ENCODE measurements at places on chromosomes 5 and 9.

DNA sequence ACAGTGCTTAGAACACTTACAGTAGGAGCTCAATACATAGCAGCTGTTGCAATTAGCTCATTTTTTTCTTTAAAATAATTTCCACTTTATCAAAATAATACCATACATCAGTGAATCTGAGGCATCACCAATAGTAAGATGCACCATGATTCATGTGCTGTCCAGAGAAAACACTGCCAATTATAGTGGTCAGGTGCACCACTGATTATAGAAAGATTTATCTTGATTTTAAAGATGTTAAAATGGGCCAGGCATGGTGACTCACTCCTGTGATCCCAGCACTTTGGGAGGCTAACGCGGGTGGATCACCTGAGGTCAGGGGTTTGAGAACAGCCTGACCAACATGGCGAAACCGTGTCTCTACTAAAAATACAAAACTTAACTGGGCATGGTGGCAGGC lies 39.4 kb downstream of the NAIF1 start:
- no peak for DNase-seq

GRCh38 chr9:91546574-91546973 lies 122.9 kb upstream of the NFIL3 start:
- DNase-seq = no peak

DNA sequence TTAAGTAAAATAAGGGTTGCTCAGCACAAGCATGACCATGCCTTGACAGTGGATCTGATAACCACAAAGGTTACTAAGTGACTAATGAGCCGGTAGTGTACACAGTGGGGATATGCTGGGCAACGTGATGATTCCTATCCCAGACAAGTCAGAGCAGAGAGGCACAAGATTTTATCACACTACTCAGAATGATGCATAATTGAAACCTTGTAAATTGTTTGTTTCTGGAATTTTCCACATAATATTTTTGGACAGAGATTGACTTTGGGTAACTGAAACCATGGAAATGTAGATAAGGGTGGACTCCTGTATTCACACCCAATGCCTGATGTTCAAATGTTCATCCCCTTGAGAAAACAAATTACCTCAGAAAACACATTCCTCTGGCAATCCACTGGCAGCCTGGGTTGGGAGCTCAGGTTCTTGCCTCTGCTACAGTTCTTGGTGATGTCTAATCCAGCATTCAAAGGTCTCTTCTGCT lies 16.2 kb upstream of the ERAP1 start:
- DNase-seq = no peak

- no peak for DNase-seq
These were observed 25.5 kb downstream of the ACTL7B start for GRCh38 chr9:108830272-108830671.

- DNase-seq = no peak
These were observed 226.5 kb downstream of the TLE1 start for GRCh38 chr9:81462801-81463200.

- DNase-seq = no peak
These were observed 30.7 kb downstream of the LHX2 start for GRCh38 chr9:124042201-124042721.

DNA sequence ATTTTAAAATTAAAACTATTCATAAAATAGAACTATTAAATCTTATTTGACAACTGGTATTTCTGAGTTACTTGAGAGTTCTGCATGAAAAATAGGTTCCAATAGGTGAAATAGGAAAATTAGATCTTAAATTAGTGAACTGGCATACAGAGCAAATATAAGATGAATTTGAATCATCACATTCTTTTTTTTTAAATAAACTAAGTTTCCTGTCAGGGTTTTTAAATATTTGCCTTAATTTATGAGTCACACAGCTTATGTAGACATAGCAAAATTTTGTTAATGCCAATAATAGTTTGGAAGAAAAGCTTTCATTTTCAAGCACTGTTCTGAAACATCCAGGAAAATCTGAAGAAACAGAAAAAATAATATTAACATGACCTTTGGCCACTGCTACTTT lies 311.7 kb upstream of the HAPLN1 start:
- DNase-seq = no peak

DNA sequence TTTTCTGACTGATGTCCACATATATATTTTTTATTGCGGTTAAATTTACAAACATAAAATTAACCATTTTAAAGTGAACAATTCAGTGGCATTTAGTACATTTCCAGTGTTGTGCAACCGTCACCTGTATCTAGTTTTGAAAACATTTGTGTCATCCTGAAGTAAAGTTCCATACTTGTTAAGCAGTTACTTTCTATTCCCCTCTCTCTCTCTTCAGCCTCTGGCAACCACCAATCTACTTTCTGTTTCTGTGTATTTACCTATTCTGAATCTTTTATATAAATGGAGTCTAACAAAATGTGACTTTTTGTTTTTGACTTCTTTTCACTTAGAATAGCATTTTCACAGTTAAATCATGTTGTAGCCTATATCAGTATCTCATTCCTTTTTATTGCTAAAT lies 480.1 kb upstream of the SMARCA2 start:
- DNase-seq = no peak

DNA sequence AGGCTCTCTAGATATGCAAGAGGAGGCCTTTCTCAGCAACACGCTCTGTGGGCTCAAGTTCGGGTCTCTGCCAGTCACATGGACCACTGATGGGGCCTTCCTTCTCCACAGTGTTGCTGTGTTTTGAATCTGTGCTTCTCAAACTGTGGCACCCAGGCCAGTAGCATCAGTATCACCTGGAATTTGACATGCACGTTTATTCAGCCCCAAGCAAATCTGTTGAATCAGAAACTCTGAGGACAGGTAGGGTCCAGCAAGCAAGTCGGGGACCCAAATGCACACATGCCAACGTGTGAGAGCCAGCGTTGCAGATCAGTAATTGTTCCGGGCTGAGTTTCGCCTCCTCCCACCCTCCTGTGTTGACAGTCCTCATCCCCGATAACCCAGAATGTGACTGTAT lies 502.6 kb downstream of the IRX1 start:
- no peak for DNase-seq

- DNase-seq = no peak
These were observed 33.4 kb downstream of the TMEM252 start for GRCh38 chr9:68507130-68507805.

DNA sequence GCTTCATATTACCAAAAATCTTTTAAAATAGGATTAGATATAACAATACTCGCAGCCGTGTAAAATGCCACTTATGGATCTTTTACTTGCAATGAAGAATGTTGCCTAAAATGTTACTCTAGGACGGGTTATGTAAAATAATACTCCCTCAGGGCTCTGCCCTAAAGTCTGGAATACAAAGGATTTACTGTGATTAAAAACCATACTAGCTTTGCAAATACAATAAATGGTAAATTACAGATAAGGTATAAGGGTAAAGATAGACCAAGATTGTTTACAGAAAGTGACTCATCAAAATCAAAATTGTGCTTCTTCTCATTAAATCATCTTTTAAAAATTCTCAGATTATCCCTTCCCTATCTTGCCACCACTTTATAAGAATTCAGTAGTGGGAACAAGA lies 163.6 kb downstream of the MEF2C start:
- DNase-seq = no peak

DNA sequence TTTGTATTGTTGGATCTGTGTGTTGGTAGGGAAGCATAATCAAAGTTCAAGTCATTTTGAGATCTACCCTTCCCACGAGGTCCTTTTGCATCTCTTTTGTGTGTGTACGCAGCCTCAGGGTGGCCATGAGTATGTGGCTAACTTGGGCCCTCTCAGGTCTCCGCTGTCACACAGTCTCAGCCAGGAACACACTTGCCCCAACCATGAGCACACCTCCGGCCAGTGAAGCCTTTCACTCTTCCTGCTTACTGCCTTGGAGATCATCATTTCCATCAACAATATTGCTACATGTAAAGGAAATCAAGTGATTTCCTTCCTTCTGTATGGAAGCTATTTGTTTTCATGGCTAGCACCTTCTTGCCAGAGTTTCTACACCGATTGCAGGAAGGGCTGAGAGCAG lies 13.9 kb downstream of the ZNF346 start:
- DNase-seq = no peak

GRCh38 chr9:114216081-114216480 lies 60.7 kb downstream of the COL27A1 start:
- DNase-seq = peak; percentile 75

GRCh38 chr9:81141961-81142360 lies 547.4 kb downstream of the TLE1 start:
- DNase-seq = no peak

DNA sequence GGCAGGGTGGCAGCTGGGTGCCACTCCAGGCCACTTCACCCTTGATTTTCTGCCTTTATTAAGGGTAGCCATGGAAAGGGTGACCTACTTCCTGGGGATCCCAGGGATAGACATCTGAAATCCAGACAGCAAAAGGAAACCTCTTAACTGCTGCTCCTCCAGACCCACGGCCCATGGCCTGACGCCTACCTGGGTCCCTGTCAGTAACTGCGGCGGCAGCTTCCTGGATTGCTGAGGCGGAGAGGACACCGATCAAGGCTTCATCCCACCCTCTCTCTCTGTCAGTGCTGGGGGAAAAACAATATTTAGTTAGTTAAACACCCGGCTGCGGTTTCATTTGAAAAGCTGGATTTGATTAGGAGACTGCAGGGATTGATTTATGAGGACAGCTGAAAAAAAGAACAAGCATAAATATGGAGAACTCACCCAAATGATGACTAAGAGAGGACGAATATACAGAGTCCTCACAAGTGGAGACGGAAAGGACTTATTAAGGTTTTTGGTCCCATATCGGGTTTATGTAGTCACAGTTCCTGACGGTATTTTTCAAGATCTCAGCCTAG lies 158.7 kb upstream of the KLF4 start:
- DNase-seq = no peak

DNA sequence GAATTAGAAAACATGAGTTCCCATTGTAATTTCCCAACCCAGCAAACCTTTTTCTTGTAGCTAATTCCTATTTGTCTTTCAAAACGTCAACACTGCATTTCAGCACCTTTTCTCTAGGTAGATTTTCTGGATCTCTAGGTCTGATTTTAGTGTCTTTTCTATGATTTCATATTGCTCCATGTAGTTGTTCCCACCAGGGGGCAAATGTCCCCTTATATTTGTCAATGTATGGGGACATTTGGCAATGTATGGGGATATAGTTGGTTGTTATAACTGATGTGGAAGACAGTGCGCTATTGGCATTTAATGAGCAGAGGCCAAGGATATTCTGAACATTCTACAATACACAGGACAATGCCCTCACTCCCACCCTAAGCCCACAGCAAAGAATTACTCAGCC lies 273.9 kb upstream of the ADRA1B start:
- no peak for DNase-seq

GRCh38 chr9:117205806-117206205 lies 209.1 kb downstream of the ASTN2 start:
- no peak for DNase-seq

DNA sequence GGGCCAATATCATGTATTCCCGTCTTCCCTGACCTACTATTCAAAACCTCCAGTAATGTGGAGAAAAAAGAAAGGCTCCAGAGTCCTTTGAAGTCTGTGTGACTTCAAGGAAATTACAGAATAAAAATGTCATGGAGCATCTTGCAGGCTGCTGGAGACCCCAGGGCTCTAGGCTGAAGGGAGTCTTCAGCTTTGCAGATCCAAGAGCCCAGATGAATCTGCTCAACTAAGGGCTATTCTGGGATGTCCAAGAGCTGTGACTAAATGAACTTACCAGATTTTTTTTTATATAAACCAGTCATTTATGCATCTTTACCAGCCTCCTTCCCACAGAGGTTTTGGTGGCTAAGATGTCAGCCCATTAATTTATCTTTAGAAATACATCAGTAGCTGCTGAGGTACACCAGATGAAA lies 167.3 kb downstream of the MUSK start:
- DNase-seq = no peak

DNA sequence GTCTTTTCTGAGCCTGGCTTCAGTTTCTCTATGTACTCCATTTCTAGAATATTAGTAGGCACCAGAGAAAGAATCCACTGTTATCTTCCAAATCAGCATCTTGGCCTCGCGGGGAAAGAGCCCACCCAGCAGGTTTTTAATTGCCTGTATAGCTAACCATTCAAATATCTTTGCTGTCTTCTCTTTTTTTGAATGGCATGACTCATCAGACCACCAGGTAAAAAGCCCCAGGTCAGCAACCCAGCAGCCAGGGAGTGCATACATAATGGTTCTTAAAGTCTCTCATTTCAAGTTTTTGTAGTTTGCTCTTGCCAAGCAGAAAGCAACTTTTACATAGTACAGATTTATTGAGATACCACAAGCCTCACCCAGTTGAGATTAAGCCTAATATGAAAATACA lies 50.7 kb downstream of the TMEM167A start:
- DNase-seq = no peak

GRCh38 chr5:8600843-8601242 lies 731.9 kb downstream of the MTRR start:
- no peak for DNase-seq

- DNase-seq = no peak
These were observed 63.8 kb upstream of the RARS1 start for GRCh38 chr5:168422431-168422830.

- DNase-seq = no peak
These were observed 46.8 kb downstream of the FBN2 start for GRCh38 chr5:128491291-128491690.

- DNase-seq = no peak
These were observed 299.5 kb downstream of the SLIT3 start for GRCh38 chr5:169001394-169001793.

GRCh38 chr9:121735065-121735792 lies 83.8 kb downstream of the DAB2IP start:
- no peak for DNase-seq

GRCh38 chr9:85202596-85202995 lies 533.1 kb downstream of the NTRK2 start:
- no peak for DNase-seq

DNA sequence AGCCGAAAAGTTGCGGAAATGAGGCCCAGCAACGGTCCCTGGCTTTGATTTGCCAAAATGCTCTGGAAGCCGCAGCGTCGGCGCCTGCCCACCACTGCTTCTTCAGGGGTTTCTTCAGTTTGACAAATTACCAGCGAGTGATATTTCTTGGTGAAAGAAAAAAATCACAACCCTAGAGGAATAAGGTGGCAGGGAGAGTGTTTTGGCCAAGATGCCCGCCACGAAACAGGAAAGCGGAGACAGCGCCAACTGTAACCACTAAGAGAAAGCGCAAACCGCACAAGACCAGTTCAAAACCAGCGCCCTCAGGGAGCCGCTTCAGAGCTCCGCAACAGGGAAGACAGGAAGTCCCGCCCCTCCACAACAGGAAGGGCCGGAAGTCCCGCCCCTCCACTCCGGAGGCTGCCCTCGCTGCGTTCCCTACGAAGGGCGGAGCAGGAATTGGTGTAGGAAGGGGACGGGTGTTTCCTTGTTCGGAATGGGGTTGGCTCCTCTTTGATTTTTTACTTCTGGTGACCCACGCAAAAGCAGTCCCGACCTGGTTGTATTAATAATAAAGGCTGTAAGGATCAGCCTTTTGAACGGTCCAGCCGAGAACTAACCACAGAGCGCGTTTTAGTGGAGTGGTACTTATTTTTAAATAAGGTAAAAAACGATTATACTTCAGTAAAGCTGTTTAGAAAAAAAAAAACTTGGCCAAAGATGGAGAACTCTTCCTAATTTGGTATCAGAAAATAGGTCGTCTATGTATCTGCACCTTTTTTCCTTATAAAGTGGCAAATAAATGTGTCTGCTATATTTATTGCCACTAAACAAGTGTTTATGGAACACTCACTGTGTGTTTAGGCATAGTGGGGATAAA lies at the start of gene C5orf34:
Gene C5orf34, minus strand, starts transcription at position 333 of the 862 bp plus-strand sequence. CDS start 5,809 bp downstream, outside the sequence.
- peak; percentile 97 for DNase-seq

GRCh38 chr5:14595189-14595588 lies 13.6 kb downstream of the OTULINL start:
- DNase-seq = no peak

- DNase-seq = no peak
These were observed 30.2 kb upstream of the HTR4 start for GRCh38 chr5:148684528-148684927.
